ENCODE measurements at places on chromosomes 6 and 20.
A peak's percentile ranks its signal among the peaks of the same experiment; 100 is the strongest.

DNA sequence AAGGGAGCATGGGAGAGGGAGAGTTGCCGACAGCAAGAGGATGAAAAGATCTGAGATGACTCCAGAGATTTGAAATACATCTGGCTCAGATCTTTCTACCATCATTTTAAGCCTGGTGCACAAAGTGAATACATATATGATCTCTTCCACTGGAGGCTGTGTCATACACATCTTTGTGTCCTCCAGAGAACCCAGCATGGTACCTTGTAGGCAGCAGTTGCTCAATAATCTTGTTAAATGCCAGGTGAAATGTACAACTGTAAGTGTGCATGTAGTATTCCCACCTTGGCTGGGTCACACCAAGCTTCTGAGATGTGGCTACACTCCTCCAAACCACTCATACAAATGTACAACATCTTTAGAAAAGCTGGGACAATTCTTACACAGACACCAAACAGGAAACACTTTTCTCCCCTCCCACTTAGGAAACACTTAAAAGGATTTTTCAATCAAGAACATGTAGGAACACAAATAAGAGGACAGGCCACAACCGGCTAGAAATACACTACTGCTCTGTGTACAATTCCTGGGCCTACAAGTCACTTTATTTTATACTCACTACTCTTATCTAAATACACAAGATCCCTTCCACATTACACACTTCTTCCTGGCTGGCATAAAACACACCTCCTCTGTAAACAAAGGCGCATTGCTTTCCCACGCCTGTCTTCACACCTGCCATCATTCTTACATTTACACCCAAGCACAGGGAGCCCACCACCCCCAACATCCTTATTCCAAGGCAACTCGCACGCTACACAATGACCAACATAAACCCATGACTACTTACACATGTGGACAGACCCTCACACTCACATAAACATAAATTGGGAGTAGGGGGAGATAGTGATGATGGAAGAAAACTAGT, 3.8 kb upstream of the IER3 start:
- DNase-seq = no peak

DNA sequence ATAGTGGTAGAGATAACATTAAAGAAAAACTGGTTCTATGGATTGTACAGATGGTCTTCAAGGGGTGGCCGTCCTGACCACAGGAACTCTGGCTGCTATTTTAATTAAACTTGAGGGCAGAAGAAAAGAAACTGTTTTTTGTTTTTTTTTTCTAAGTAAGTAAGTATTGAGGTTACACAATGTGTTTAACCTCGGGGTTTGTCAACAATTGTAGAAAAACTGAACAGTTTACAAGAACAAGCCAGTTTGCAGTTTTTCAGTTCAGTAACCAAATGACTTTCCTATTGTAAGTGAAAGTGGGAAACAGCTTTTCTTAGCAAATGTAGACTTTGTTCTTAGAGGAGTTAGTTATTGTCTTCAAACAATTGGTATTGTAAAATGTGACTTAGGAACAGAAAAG, 77.0 kb downstream of the PLCB1 start:
- DNase-seq = no peak

- DNase-seq = peak; percentile 13
Measured at GRCh38 chr6:135162678-135163439, 18.2 kb upstream of the MYB start.

- DNase-seq = no peak
Measured at GRCh38 chr6:21277601-21278374, 315.8 kb upstream of the SOX4 start.

- DNase-seq = no peak
Measured at GRCh38 chr6:113361014-113361645, 496.0 kb upstream of the MARCKS start.

- DNase-seq = no peak
Measured at GRCh38 chr6:51077821-51078518, 259.3 kb downstream of the TFAP2B start.

GRCh38 chr6:40504274-40504673, 82.9 kb downstream of the LRFN2 start:
- DNase-seq = peak; percentile 1

GRCh38 chr6:27836141-27836782, 75.9 kb downstream of the OR2B2 start:
- no peak for DNase-seq

DNA sequence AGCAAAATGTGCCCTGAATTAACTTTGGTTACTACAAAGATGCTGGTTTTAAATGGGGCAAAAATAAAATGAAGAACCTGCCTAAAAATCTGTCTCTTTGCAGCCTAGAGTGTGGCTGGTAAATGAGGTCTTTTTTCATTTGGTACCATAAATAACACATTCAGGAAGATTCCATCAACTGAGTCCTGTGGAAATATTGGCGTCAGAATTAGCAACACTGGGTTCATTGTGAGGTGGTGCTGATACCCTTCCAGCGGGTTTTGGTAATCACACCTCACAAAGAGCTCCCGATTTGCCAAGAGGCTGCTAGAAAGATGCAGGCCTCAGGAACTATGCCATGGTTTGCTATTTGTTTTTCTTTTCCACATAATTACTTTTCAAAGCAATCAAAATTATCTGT, 55.3 kb downstream of the FAM50B start:
- no peak for DNase-seq

DNA sequence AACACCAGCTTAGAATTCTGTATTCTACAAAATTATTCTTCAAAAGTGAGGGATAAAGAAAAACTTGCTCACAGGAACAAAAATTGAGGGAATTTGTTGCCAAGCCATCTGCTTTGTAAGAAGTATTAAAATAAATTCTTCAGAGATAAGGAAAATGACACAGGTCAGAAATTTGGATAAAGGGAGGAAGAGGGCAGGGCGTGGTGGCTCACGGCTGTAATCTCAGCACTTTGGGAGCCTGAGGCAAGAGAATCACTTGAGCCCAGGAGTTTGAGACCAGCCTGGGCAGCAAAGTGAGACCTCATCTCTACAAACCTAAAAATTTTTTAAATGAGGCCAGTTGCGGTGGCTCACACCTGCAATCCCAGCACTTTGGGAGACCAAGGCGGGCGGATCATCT, 11.8 kb downstream of the SMIM28 start:
- no peak for DNase-seq

DNA sequence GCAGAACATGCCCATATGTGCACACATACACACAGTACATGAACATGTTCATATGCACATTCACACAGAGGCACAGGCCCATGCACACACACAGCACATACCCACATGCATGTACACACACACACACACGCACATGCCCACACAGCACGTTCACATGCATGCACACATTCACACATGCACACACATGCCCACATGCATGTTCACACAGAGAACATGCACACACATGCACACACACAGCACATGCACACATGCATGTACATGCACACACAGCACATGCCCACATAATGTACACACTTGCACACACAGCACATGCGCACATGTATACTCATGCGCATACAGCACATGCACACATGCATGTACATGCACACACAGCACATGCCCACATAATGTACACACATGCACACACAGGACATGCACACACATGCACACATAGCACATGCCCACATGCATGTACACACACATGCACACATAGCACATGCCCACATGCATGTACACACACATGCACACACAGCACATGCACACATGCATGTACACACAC, 25.9 kb downstream of the RNASET2 start:
- no peak for DNase-seq

GRCh38 chr6:137944793-137945498, 77.9 kb downstream of the TNFAIP3 start:
- DNase-seq = peak; percentile 31

DNA sequence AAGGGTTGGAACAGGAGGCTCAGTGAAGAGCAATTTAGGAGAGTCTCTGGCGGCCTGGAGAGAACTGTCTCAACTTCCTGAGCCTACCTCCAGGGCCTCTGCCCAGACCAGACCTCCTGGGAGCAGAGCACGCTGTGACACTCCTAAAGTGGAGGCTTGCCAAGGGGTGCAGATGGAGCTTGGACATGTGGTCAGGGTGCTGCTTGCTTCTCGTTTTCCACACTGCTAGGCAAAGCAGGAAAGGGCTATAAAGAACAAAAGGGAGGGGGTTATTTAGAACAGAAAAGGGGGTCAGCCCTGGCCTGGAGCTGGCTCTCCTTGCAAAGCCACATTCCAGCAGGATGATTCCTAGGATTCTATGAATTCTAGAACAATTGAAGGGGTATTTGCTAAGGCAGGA, 145.7 kb upstream of the GGTLC1 start:
- DNase-seq = peak; percentile 25

GRCh38 chr20:61373055-61373399, 121.0 kb downstream of the CDH4 start:
- no peak for DNase-seq

- no peak for DNase-seq
Measured at GRCh38 chr6:36692861-36693702, 4.5 kb upstream of the RAB44 start.

GRCh38 chr6:12483712-12484111, 193.6 kb downstream of the EDN1 start:
- DNase-seq = peak; percentile 11

DNA sequence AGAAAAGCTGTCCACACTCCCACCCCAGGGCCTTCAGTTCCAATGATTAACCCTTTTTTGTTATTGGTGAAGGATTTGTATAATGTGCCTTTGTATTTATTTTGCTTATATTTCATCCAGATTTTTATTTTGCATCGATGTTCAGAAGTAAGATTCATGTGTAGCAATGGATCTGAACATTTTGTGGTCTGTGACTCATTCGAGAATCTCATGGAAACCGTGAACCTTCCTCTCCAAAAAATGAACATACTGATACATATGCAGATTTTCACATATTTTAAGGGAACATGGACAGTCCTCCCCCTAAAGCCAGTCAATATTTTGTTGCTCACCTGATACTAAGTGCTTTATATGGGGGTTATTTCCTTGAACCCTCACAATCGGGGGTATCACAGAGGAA, 421.8 kb upstream of the SOX4 start:
- no peak for DNase-seq

GRCh38 chr20:62025832-62026563, 39.7 kb downstream of the TAF4 start:
- peak; percentile 93 for DNase-seq

- no peak for DNase-seq
Measured at GRCh38 chr20:2124564-2125213, 23.1 kb downstream of the STK35 start.

- DNase-seq = no peak
Measured at GRCh38 chr6:36774331-36774730, 64.9 kb downstream of the CPNE5 start.

DNA sequence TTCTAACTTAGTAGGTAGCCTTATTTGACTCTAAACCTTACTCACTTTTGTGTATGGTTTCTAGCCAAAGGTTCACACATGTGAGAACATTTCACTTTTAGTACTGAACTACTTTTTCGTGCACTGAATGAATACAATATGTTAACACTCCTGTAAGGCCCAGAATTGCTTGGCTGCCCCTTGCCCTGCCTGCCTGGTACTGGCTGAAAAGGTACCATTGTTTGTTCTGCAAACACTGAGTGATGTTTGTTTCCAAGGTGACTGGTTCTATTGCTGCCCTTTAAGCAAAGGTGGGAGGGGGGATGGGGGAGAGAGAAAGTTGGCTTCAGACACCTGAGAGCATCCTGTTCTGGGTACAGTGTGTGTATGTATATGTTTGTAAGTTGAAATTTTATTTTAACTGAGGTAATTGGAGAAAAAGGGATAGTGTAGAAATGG, 31.2 kb downstream of the RREB1 start:
- no peak for DNase-seq

DNA sequence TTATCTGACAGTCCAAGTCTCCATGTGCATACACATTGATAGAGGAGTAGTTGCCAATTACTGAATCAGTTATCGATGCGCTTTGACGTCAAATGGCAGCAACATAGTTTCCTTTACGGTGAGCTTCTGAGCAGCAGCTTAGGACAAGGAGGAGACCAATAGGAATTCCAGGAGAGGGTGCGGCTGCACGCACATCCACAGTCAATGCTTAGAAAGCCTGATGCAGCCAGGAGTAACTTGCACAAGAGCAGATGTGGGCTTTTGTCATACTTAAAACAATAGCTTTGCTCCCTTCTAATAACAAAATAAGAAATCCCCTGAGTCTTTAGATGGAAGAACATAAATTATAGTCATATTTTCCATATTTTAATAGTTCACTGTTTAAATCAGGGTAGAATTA, 442.1 kb downstream of the BCKDHB start:
- DNase-seq = no peak

DNA sequence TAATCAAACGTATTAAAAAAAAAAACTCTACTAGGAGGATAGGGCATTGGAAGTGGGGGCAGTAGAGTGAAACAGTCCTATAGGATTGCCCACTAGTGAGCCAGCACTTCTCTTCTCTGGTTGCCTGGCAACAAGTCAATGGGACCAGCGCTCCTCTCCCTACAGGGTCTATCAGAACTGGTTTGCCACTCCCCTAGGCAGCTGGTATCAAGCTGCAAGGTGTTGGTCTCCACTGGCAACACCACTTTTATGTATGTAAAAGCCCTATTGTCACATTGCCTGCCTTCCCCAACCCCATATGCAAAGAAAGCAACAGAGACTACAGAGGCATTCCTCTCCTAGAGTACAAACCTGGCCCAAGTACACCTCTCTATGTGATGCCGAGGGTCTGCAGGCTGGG, 166.9 kb upstream of the MCHR2 start:
- no peak for DNase-seq

- no peak for DNase-seq
Measured at GRCh38 chr6:1912731-1913130, 303.0 kb downstream of the FOXC1 start.

DNA sequence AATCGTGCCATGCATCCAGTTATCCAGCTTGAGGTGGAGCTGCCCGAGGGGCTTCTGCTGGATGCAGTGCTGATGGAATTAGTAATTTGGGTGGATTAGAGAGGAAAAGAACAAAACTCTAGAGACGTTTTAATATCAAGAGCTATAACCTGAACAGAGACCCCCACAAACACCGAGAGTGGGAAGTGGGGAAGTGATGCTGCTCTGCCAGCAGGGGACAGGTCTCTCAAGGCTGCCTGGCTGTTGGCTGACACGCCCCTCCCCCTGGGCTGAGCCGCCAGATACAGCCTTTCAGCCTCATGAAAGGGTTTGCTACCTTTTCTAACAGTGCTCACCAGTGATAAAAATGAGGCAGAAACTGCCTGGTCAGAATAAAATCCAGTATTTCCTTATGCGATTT, 9.6 kb downstream of the LEMD2 start:
- no peak for DNase-seq

DNA sequence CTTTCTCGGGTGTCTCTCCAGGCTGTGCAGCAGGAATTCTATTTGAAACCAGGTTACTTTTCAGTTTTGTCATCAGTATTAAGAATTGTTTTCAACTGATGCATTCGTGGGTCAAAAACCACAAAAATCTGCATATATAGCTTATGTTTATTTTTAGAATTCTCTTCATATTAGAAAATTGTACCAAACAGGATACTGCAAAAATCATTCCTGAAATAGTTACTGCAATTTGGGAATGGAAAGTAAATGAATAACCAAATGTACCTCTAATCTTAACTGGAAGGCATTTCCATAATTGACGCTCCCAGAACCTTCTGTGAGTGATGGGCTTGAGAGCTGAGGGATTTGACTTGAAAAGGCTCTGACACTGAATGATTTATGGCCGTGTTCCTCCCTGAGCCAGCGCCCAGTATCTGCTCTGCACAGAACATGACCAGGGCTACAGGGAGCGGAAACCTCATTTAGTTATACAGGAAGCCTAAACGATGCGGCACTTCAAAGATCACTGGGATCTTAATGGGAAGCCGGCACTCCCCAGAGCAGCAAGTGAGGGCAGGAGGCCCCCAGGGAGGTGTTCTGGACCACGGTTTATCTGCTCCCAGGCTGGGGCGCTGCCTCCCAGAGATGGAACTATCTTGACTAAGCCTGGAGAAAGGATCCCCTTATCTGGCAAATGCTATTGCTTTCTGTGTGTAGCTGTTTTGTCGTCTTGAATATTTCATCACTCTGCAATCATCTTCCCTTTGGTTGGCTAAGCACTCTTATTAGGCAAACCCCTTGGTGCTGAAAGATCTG, 446.0 kb downstream of the QKI start:
- DNase-seq = peak; percentile 66

All from MV-4-11 (cell line).